COLO829 (cell line): ENCODE measurements at places on chromosomes 12 and 14.

DNA sequence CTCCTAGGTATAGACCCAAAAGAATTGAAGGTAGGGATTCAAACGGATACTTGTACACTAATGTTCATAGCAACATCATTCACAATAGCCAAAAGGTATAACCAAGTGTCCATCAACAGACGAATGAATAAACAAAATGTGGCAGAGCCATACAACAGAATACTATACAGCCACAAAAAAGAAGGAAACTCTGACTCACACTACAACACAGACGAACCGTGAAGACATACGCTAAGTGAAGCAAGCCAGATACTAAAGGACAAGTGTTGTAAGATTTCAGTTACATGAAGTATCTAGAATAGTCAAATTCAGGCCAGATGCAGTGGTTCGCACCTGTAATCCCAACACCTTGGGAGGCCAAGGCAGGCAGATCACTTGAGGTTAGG is 19.1 kb downstream of the CAMKK2 start:
- no peak for DNase-seq

DNA sequence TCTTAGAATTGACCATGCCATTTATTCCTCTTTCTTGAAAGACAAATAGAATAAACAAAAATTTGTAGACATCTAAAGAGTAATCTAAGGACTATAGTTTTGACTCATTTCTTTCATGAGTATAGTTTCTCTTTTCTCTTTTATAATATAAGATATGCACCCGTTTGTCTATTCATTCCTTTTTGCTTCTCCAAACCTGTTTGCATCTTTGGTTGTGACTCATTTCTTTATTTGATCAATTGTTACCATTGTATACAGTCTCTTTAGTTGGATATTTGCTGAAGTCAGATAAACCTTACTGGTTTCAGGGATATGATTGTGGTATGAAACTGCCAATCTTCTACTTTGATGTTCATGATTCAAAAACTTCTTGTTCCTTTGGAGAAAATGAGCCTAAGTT is 268.7 kb downstream of the FBXL14 start:
- DNase-seq = peak; percentile 22

GRCh38 chr14:77965919-77966435 is 166.1 kb downstream of the ADCK1 start:
- peak; percentile 25 for DNase-seq

DNA sequence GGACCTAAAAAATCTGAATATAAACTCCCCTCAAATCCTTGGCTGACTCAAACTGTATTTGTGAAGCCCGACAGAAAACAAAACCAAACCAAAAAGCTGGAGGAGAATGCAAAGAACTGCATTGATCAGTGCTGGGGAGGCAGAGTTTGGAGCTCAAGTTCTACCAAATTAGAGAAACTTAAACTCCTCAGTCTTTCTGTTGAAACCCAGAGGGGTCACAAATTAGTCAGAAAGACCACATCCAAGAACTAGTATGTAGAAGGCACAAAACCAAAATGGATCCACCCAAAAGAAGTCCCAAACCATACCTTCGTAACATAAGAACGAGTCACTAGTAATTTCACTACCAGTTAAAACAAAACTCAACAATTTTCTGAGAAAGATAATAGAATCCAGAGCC is 15.3 kb upstream of the PRKAB1 start:
- no peak for DNase-seq

DNA sequence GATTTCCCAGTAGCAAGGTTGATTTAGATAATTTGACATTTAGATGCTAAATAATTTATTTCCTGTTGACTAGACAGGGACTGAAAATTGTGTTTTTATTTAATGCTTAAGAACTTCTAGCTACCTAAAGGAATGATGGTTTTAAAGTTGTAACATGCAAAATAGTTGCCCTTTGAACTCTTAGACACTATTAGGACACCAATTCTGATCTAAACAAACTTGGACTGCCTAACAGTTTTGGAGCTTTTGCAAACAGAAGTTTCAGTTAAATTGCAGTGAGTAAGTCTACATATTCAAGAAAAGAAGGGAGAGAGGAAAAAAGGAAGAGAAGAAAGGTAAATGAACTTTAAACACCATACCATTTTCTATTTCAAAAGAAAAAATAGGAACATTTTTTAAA is 189.3 kb upstream of the GARIN2 start:
- DNase-seq = no peak

DNA sequence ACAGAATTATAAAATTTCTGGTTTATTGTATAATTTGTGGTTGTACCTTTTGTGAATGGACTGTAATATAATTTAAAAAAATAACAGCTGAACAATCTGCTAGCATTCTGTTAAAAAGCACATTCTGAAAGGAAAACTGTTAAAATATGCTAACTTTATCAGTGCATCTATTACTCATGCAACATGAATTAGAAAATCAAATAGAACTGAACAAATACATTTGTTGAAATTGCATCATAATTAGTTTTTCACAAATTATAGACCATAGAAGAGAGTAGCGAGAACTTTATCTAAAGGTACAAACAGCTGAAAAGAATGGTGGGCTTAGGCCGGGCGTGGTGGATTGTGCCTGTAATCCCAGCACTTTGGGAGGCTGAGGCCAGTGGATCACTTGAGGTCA is 33.0 kb downstream of the PTPN21 start:
- no peak for DNase-seq

- DNase-seq = no peak
Measured at GRCh38 chr14:40762685-40763084, 844.0 kb upstream of the LRFN5 start.

- DNase-seq = peak; percentile 14
Measured at GRCh38 chr14:20278414-20278813, 27.3 kb downstream of the TTC5 start.

DNA sequence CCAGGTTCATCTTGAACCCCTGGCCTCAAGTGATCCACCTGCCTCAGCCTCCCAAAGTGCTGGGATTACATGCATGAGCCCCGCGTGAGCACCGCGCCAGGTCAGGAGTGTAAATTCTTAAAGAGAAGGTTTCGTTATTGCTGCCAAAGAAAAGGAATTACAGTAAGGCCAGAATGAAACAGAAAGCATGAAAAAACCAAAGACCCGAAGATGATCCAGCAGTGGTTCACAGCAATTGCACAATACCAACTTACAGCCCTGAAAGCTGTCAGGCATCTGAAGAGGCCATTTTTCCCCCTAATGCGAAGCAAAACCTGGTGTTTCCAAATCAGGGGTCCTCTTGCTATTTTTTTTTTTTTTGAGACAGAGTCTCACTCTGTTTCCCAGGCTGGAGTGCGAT is 10.3 kb downstream of the RBM23 start:
- DNase-seq = no peak

GRCh38 chr12:114327765-114328164 is 78.2 kb downstream of the TBX5 start:
- no peak for DNase-seq
